Stimulated activated CD8-positive, alpha-beta memory T cell treated with anti-CD3 and anti-CD28 coated beads, Interleukin-15, amount 100 ng/mL, for 1 hour (primary cell): ENCODE measurements at places on chromosomes 6 and 20.

- DNase-seq = no peak
Observed at GRCh38 chr20:37911261-37911660, 8.3 kb downstream of the VSTM2L start.

- DNase-seq = no peak
Observed at GRCh38 chr6:52976149-52976548, 18.9 kb downstream of the GSTA4 start.

GRCh38 chr6:32087574-32088486 lies 21.3 kb downstream of the TNXB start:
- peak; percentile 48 for DNase-seq

DNA sequence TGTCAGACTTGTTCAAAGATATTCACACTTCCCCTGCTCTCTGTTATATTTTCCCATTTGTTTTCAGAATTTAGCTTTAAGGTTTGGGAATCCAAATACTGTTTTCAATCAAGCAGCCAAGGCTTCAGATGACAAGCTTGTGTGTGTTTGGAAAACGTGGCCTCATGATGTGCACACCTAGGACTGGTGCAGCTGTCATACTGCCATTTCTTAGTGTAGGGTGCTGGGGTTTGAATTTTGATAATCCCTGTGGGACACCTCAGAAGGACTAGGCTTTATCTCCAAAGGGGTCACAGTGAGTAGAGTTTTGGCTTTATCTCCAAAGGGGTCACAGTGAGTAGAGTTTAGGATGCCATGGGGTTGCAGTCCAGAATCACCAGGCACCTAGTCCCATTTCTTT lies 65.3 kb upstream of the JAG1 start:
- DNase-seq = no peak
